Non-pigmented ciliary epithelial cell (primary cell): ENCODE measurements at places on chromosomes 6 and 20.

- no peak for DNase-seq
Measured at GRCh38 chr6:44663860-44664634, 276.5 kb downstream of the CDC5L start.

GRCh38 chr20:48638546-48638945, 189.3 kb downstream of the PREX1 start:
- DNase-seq, result peak; percentile 46

GRCh38 chr6:117451671-117452070, 25.9 kb upstream of the ROS1 start:
- no peak for DNase-seq

DNA sequence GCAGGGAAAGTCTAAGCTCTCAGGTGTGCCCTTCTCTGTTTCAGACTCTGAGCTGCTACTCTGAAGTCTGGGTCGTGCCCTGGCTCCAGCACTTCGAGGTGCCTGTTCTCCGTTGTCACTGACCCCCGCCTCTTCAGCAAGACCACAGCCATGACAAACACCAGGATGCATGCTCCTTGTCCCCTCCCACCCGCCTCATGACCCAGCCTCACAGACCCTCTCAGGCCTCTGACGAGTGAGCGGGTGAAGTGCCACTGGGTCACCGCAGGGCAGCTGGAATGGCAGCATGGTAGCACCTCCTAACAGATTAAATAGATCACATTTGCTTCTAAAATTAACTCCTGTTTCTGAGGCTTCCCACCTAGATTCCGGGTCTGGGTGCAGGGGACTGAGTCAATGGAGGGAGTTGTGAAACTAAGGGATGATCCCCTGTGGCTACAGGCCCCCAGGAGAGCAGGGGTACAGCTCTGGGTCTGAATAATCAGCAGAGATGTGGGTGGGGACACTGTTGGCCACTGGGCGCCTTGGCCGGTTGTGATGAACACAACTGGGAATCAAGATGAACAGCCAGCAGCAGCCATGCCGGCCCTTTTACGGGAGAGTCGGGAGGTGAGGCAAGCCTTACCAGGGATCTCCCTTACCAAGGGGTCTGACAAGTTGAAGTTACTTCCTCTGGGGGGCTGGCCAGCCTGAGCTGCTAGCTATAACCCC, 10.7 kb downstream of the CST7 start:
- no peak for DNase-seq

- DNase-seq, result no peak
Measured at GRCh38 chr20:17857639-17858449, 110.8 kb downstream of the SNX5 start.

DNA sequence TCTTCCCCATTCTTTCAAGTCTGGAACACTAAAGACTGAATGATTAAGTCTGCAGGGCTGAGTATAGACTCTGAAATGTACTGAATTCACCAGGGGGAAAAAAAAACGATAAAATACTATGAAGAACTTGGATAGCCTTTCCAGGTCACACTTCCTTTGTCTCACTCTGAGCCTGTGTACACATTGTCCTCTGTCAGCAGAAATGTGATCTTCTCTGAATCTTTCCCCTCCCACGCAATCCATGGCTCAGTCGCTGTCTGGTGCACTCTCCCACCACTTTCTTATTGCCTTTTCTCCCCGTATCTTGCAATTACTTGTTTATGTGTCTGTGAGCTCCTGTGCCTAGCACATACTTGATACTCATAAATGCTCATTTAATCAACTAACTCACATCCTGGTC, 212.6 kb upstream of the RSPO3 start:
- no peak for DNase-seq

GRCh38 chr6:133241901-133242636, 912 bp downstream of the EYA4 start:
- no peak for DNase-seq

GRCh38 chr6:150313781-150314180, 55.0 kb upstream of the IYD start:
- DNase-seq, result no peak

- DNase-seq, result no peak
Measured at GRCh38 chr6:134394905-134395304, 77.0 kb upstream of the SGK1 start.

DNA sequence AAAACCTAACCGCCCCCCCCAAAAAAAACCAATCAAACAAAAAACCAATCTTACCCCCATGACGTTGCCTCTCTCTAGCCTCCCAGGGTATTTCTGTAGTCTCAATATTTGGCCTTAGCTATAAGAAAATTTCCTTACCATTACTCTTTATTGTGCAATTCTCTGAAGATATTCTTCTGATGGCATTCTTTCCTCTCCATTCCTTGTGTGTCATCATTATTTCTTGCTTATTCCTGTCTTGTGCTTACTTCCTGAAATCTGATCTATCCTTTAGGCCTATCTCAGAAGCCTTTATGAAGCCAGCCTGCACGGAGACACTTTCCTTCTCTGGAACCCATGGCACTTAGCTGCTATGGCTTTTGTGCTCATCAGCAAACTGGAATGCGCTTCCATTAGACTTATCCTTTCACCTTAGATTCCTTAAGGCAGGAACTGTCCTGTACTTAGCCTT, 65.9 kb upstream of the DDR1 start:
- DNase-seq, result peak; percentile 72

DNA sequence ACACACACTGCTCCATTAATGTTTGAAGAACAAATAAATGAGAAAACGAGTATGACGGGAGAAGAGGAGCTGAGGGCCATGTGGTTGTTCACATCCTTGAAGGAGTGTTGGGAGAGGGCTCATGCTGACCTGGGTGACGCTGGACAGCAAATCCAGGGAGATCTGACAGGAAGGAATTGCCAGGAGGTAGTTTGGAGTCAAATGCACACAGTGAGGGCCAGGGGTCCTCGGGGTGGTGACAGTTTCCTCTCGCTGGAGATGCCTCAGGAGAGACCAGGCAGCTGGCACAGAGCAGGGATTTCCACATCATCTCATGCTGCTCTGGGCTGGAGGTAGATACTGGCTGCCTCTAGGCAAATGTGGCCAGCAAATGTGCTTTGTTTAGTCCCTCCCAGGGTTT, 2.0 kb upstream of the TMEM181 start:
- DNase-seq, result no peak

- DNase-seq, result peak; percentile 76
Measured at GRCh38 chr20:48298851-48299484, 513.7 kb upstream of the SULF2 start.

DNA sequence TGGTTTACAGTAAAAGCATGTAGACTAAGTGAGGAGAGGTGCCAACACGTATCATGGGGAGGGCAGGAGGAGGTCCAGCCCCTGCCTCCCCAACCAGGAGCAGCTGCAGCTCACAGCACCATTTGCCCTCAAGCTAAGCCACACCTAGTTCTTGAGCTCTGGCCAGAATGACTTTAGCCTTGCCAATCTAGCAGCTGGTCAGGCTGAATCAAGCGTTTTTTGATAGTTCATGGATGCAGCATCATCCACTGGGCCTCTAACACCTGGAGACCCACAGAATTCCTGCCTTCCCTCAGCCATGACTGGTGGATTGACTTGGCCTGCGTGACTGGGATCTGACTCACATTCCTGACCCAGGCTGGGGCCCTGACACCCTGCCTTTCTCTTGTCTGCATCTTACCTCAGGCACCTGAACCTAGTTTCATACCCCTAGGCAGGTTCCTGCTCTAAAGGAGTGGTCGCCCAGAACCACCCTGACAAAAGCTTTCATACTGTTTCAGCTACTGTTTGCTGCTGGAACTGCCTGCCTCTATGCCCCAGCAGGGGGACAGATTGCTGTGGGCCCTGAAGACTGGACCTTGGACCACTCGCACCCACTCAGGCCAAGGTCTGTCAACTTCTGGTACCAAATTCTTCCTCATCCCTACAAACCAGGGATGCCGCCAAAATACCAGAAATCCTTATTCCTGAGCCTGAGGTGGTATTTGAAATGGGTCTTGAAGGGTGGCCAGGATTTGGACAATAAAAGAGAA, 122.3 kb downstream of the QRSL1 start:
- no peak for DNase-seq

GRCh38 chr6:27847706-27848105, 64.5 kb downstream of the OR2B2 start:
- DNase-seq, result no peak

DNA sequence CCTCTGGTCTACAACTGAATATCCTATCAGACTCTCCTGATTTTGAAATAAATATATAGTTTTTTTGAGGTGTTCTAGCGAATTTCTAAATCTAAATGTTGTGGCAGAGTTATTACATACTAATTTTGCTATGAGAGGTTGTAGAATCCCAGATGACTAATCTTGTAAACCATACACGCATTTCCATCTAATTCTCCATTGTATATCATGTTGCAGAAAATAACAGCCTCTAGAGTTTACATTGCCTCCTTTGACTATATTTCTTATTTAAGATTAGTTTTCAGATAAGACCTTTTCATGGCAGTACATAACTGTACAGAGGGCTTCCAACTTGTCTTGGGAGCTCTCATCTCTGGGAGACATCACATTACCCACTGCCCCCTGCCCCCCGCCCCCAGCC, 22.9 kb downstream of the PTPN1 start:
- no peak for DNase-seq

DNA sequence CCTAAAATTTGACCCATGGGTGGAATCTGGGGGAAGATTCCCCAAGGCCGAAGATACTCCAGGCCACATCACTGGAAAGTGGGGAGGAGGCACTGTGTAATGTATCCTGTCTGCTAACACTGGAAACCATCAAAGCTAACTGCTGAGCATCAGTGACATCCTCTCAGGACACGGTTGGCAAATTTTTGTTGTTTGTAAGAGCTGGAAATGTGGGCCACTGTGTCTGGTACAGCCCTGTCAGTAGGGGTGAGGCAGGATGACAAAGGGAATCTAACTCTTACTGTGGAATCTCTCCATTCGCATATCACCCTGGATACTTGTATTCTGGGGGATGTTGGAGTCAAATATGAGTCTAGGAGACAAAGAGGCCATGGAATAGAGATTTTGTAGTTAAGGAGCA, 17.0 kb upstream of the CLPSL2 start:
- no peak for DNase-seq

DNA sequence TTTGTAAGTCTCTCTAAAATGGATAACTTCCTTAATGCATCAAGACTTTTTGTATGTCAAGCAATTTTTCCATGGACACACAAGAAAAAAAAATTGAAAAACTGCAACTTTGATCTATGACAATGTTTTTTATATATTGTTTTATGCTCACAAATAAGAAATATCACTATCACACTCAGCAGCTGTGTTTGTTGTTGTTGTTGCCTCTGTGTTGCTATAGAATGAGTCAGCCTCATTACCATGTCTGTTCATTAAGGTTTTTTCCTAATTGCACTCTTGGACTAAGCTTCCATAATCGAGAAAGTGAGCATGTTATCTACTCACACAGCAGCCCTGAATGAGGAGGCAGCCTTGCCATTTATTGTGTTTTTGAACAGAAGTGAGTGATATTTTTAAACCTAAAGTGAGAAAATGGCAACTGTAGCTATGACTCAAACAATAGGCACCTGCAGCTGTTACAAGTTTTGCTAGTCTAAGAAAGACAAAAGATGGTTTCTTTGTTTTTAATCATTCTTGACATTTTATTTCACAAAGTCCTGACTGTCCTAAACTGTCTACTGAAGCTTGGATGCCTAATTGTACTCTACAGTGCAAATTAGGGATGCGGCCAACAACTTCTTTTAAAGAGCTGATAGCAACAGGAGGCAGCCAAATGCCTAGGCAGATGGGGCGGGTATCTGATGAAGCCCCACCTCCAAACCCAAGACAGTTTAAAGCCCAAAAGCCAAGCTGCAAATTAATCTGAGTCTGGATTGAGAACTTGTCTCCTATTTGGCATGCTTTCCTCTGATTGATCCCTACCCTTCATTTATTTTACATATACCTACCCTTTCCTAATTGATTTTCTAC, 77.9 kb upstream of the DOK5 start:
- DNase-seq, result no peak

DNA sequence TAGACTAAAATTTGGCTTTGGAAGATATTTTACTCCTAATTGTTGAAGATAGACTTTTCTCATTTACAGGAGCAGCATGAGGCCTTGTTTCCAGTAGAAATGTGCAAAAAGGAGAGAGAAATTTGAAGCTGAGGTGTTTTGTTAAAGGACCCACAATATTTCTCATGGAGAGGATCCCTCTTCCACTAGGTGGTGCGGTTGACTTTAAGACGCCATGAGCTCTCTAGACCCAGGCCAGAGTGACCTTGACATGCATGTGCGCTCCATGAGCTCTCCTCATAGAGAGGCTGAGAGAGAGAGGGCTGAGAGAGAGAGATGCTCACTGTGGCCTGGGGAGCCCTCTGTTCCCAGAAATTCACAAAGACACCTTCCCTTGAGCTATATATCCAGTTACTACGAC, 861.2 kb upstream of the EYS start:
- no peak for DNase-seq

GRCh38 chr6:138331984-138332383, 45.7 kb upstream of the SMIM28 start:
- DNase-seq, result no peak

- DNase-seq, result no peak
Measured at GRCh38 chr6:39091220-39091619, 23.8 kb downstream of the SAYSD1 start.

DNA sequence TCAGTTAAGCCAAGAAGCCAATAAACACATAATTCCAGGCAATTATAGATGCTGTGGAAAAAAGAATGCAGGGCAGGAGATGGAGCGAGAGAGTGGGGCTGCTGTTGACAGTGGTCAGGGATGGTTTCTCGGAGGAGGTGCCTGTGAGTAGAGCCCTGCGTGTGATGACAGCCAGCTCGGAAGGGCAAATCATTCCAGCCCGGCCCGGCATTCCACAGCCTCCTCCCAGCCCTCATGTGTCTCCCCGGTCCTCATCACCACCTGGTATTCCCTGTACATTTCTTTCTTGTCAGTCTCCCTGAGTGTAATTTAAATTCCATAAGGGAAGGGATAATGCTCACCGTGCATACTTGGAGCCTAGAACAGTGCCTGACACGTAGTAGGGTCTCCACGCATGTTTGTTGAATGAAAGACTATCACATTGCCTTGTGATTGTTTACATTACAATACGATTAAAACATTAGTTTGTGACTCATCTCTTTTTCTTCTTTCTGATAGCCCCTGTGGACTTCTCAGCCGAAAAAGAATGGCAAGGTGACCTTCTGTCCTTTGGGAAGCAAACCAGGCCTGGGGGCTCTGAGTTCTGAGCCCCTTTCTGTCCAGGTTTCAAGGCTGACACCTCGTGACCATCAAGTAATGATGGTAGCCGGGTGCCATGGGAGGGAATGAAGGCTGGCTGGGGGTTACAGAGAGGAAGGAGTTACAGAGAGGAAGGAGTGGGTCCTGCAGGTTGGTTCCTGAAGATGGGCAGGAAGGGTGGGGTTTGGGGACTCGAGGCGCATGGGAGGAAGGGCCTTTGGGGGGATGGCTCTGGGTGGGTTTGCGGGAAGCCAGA, 379.5 kb upstream of the SULF2 start:
- DNase-seq, result no peak

DNA sequence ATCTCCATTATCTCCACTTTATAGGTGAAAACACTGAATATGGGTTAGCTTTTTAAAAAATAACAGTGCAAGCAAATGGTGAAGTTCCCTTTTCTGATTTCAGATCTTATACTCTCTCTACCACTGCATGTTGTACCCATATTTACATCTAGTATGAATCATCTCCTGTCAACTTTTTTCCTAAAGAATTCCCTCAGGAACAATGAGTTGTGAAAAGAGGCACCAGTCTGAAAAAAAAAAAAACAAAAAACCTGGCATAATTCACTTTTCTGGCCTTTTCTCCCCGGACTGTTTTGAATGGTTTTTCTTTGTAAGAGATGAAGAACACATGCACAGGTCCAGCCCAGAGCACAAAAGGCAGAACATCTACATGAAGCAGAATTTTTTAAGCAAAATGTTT, 596.0 kb downstream of the COL12A1 start:
- DNase-seq, result no peak
